ENCODE measurements at places on chromosomes 1 and 21.

GRCh38 chr1:241323514-241324195 lies 33.4 kb downstream of the RGS7 start:
- no peak for DNase-seq

- no peak for DNase-seq
Observed at GRCh38 chr1:172914501-172915144, 136.1 kb downstream of the TNFSF18 start.

GRCh38 chr1:57506941-57507340 lies 83.1 kb upstream of the DAB1 start:
- DNase-seq = no peak

DNA sequence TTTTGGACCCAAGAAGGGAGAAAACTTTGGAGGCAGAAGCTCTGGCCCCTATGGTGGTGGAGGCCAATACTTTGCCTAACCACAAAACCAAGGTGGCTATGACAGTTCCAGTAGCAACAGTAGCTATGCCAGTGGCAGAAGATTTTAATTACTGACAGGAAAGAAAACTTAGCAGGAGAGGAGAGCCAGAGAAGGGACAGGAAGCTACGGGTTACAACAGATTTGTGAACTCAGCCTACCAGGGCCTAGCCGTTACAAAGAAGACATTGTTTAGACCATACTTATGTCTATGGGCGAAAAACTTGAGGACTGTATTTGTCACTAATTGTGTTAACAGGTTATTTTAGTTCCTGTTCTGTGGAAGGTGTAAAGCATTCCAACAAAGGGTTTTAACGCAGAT lies 10.4 kb upstream of the ACOT11 start:
- DNase-seq = no peak

DNA sequence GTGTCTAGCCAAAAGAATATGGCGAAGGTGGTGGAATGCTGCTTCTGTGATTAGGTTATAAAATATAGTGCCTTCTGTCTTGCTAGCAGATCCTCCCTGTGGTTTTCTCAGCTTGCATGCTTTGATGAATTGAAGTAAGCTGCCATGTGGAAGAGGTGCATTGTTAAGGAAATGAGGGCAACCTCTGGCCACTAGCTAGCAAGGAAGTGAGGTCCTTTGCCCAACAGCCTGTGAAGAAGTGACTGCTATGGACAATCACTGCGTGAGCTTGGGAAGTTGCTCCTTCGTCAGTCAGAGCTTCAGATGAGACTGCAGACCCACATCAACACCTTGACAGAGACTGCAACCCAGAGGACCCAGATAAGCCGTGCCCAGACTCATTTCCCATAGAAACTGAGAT lies 109.4 kb downstream of the GIPC2 start:
- DNase-seq = no peak

GRCh38 chr1:160726498-160727315 lies 12.3 kb upstream of the SLAMF7 start:
- DNase-seq = no peak

GRCh38 chr21:29166323-29166722 lies 35.9 kb downstream of the MAP3K7CL start:
- DNase-seq = no peak

DNA sequence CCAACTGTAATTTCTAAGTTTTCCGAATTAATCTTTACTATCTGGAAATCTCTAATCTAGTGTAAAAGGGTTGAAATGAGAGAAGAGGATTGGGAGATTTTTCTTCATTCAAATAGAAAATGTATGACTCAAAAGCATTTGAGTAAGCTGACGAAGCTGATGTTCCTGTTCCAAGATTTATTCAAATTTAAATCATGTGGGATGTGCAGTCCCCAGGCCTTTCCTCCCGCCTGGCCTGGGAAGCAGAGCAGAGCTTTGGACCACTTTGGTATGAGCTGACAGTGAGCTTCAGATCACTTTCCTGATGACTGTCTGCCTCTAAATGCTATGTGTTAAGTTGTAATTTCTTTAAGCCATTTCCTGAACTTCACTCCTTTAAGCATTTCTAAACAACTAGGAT lies 192.0 kb downstream of the DHRS3 start:
- DNase-seq = no peak

GRCh38 chr1:13607002-13607401 lies 23.4 kb downstream of the PDPN start:
- no peak for DNase-seq

DNA sequence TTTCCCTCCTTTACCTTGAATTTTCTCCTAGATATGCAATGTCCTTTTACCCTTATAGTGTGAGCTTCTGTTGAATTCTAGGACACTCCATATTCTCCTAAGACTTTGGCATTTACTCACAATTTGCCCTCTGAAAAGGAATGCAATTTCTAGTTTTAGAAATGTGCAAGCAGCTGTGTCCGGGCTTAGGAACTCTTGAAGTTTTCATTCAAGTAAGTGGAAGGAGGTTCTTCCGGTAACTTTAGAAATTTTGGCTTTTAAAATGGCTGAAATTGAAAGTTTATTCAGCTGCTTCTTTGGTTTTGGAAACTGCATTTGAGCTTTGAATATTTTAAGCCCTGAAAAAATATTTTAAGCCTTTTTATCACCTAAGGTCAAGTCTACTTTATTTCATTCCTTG lies 56.3 kb downstream of the DPH5 start:
- DNase-seq = no peak

GRCh38 chr1:113692824-113693431 lies 66.4 kb downstream of the PHTF1 start:
- no peak for DNase-seq

GRCh38 chr1:58785442-58786058 lies 1.7 kb upstream of the JUN start:
- DNase-seq = no peak

- no peak for DNase-seq
Observed at GRCh38 chr1:103569493-103569892, 1.9 kb upstream of the AMY2B start.

DNA sequence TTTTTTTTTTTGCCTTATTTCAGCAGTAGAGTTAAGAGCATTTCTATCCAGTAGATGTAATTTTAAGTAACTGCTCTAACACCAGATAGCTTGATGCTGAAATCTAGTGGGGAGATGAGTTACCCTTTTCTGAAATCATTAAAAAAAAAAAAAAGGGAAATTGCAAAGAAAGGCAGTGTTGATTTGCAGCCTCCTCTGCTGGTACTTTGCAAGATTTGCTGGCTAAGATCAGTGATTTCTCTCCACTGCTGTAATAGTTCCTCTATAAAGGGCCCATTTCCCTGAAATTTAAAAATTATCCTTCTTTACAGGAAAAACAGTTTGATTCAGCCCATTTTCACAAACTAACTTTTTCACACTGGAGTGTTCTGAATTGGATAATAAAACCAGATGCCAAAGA lies 120.6 kb downstream of the PTBP2 start:
- DNase-seq = no peak

- DNase-seq = no peak
Observed at GRCh38 chr1:110208916-110209645, 1.0 kb upstream of the KCNC4 start.

GRCh38 chr1:157944663-157945280 lies 48.7 kb upstream of the KIRREL1 start:
- DNase-seq = no peak

All from HS-27A (cell line).